ENCODE measurements at places on chromosomes 16 and 17.

GRCh38 chr16:50681021-50681885 lies at the start of gene SNX20:
Gene SNX20, minus strand, starts transcription at chr16:50681312. Its CDS starts 3,786 bp downstream, at chr16:50677526.
- DNase-seq = no peak

DNA sequence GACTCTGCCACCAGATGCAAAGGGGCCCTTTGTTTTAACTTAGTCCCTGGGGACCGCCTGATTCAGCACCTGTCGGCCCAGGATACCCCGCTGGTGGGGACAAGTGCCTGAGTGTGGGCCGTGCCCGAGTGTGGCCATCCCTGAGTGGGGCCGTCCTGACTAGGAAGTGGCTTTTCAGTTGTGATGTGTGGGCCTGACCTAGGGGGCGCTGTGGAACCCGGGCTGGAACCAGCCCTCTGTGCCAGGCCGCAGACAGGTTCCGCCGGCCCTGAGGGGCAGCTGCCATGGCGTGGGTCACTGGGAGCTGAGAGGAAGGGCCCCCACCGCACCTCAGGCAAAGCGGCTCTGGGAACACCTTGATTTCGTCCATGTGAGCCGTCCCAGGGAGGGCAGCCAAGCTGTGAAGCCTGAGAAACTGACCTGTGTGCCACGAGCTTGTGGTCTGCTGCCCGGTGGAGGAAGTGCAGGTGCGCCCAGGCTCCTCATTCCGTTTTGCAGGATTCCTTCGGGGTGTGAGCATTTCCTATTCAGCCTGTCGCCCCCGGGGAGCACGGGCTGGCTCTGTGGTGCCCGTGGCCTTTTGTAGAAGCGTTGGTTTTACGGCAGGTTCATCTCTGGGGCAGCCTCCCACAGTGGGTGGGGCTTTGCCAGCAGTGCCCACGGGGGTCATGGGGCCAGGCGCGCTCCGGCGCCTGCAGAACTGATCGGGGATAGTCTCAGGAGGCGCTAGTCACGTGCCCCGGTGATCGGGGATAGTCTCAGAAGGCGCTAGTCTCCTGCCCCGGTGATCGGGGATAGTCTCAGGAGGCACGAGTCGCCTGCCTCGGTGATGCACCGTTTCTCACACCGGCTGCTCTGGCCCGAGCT lies 5.3 kb downstream of the RPL13 start:
- peak; percentile 68 for DNase-seq

GRCh38 chr16:51545951-51546350 lies 394.9 kb upstream of the SALL1 start:
- DNase-seq = no peak

DNA sequence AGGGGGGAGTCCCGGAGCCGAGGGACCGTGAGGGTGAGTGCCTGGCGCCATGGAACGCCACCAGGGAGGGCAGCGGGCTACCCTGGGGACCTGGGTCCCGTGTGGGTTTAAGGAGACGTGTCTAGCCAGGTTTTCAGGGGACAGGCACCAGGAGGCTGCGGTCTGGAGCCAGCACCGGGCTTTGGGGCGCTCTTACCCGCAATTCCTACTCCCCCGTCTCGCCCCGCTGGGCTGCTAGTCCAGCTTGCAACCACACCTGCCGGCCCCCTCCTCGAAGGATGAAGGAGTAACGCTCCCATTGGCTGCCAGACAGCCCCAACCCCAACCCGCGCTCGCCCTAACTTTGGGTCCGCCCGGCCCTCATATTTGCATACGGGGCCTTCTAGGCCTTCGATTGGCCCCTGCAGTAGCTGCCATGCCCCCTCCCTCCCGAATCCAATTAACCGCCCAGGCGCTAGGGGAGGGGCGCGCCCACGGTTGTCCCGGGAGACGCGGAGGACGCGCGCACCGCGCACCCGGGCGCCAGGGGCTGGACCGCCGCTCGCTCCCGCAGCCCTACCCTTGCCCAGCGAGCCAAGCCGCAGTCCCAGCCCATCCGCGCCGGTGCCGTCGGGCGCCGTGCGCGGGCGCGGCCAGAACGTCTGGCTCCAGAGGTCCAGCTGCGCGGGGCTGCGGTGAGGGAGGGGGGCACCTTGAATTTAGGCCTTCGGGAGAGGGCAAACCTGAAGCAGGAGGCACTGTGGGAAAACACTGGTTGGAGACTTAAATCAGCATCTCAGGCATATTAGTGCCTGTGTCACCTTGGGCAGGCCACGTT lies at the start of gene TTLL6:
Gene TTLL6, minus strand, starts transcription at position 456 of the 817 bp plus-strand sequence. Its CDS starts 157 bp downstream, at position 299.
- peak; percentile 63 for DNase-seq

DNA sequence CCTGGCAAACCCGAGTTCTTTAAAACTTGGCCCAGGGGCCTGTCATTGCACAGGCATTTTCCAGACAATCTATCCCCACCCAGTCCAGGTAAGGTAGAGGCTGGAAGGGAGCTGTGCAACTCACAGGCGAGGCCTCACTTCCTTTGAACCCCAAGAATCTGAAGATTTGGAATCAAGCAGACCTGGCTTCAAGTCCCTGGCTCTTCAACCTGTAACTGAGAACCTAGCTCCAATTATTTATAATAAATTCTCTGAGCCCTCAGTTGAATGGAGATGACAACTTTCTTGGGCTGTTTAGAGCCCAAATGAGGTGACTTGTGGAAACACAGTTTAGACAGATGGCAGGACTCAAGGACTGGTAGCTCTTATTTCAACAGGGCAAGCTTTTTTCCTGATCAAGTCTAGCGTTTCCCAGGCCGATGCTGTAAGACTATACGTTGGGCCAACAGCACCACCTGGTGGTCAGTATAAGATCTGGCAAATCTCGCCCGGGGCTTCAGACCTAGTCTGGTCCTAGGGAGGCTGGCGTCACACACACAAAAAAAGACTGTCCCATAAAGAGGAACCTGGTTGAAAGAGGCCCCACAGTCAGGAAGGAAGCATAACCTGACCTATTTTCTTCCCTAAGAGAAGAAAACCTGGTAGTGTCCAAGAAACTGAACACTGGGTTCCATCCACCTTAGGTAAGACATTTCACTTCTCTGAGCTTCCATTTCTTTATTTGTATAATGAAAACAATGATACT lies 117.9 kb downstream of the C17orf67 start:
- peak; percentile 89 for DNase-seq

DNA sequence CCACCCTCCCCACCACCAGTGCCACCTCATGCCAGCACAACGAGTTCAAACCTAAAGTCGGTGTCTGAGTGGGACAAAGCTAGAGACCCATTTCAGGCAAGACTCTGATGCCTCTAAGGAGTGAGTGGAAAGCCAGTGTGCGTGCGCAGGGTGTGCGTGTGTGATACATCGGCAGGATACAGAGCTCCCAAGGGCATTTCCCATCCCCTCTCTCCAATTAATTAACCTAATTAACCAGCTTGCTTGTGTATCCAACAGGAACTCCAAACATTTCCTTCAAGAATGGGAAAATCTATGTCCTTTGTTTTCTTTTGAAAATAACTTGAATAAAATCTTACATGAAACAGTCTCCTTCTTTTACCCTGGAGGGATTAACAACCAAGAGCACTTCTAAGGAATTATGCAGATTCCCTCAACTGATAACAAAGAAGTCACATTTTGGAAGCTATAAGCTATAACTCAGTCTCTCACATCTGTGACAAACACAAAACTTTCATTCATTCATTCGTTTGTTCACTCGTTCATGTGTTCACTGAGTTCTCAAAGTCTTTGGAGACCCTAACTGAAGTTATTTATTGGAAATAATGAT lies 9.9 kb downstream of the ATPAF2 start:
- no peak for DNase-seq

DNA sequence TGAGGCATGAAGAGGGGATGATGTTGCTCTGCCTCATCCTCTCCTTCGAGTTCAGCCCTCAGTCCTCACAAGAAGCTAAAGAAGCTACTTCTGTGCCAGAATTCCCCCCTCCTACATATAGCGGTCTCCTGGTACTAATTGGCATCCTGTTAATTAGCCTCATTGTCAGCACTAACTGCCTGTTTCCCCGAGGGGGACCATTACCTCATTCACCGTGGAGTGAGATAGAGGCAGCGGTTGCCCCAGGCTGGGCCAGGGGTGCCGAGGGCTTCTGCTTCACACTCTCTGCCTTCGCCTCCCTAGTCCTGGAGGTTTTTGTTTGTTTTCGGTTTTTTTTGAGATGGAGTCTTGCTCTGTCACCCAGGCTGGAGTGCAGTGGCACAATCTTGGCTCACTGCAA lies 5.7 kb upstream of the MINK1 start:
- DNase-seq = no peak

- no peak for DNase-seq
Observed at GRCh38 chr16:57894390-57895080, 76.4 kb downstream of the CNGB1 start.

- no peak for DNase-seq
Observed at GRCh38 chr17:77391668-77392375, 251.1 kb downstream of the SEC14L1 start.

- no peak for DNase-seq
Observed at GRCh38 chr16:63188086-63188771, 1152.0 kb upstream of the CDH8 start.

- DNase-seq = peak; percentile 71
Observed at GRCh38 chr17:82519971-82520903, 705 bp downstream of the FOXK2 start.

DNA sequence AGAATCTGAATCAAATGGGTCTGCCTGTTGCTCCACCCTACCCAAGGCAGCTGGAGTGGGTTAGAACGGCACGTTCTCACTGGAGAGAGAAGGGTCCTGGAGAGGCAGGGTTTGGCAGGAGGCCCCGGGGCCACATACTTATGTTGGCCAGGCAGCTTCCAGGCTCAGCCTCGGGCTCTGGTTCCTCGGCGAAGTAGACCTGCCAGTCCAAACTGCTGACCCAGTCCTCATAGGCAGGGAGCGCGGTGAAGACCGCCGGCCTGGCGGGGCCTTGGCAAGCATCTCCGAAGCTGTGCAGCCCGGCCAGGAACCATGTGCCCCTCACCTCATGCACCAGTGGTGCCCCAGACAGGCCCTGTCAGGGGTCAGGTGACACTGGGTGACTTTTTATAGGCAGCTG lies 4.8 kb downstream of the PRSS53 start:
- DNase-seq = no peak

DNA sequence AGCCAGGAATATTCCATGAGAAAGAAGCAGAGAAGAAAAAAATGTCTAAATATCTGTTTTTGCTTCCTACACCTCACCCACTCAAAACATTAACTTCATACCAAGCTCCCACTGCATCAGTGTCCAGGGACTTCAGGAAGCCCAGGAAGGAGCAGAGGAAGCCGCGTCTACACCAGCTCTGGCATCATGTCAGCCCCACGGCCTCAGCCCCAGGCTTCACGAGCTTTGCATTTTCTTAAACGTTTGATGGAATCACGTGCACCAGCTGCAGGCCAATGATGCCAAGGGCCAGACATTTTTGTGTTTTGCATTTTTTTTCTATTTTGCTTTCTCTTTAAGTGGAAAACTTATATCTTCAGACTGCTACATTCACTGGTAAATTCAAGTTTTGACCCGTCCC lies 48.6 kb downstream of the CDRT4 start:
- no peak for DNase-seq

DNA sequence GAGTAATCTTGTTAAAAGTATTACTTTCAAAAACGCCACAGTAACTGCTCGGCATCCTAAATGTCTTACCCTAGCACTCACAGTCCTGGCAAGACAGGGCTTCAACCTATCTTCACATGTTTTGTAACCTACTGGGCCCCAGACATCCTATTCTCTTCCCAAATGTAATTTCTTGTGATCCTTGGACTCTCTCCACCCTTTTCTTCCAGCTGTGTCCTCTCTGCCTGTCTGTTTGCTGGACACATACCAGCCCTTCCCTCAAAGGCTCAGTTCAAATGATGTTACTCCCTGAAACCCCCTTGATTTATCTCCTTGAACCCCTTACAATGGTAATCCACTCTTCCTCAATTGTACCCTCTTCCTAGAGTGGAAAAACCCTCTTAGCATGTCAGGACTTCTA lies 60.1 kb upstream of the CNEP1R1 start:
- DNase-seq = no peak

DNA sequence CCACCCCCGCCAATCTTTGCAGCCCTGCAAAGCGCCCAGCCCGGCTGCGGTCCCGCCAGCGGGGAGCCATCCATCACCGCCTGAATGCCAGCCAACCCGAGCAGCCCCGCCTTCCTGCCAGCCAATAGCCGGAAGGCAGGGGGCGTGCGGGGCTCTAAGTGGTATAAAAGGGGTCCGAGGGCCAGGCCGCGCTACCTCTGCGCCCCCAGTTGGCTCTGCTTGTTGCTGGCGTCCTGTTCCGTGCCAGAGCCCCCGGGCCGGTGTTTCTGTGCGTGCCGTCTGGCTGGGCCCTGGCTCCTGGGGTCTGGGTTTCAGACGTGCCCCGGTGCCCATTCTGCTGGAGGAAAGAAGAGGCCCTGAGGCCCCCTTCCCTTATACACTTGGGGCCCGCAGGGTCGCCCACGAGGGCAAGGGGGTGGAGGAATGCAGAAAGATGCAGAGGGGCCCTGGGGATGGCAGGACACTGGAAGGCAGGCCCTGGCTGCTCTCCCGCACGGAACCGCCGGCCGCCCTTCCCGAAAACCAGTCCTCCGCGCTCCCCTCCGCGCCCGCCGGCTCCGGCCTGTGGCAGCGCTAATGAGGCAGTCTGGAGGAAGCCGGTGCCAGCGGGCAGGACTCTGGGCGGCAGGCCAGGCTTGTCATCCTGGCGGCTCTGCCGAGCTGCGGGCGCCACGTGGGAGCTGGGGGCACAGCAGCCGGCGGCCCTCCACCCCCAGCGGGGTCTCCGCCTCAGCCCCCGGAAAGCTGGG lies 14.0 kb downstream of the COPZ2 start:
- peak; percentile 91 for DNase-seq

DNA sequence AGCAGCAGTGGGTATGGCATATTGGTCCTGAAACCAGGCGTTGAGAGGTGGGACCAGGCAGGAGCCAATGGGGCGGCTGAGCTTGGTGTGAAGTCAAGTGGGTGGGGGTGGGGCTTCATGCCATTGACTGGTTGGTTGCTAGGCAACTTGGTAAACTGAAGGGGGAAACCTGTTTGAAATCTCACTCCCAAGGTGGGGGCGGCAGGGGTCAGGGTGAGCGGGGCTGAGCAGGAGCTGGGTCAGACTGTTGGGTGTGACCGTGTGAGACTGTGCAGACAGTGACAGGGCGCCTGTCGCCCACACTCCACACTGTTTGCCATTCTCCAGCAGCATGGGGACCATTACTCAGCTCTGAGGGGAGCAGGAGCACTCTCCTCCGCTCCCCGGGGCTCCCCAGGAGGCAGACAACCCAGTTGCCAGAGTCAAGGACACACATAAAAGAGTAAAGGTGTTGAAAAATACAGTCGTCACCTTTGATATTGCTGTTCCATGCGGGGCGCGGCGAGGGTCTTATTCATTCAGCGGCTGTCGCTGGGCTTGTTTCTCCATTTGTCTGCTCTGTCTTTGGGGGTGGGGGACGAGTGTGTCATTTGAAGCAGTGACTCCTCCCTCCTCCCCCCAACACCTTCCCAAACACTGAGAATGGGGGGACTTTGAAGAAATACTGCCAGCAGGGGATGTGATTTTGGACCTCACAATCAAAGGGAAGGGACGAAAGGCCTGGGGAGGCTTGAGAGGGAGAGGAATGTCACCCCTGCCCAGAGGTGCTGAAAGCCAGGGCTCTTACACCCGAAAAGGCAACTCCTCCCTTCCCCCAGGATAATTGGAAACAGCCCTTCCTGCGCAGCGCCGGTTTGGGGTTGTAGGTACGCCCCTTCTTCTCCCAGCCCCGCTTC lies 1.2 kb upstream of the EFNB3 start:
- peak; percentile 35 for DNase-seq
